ENCODE measurements at places on chromosomes 2 and 18.

DNA sequence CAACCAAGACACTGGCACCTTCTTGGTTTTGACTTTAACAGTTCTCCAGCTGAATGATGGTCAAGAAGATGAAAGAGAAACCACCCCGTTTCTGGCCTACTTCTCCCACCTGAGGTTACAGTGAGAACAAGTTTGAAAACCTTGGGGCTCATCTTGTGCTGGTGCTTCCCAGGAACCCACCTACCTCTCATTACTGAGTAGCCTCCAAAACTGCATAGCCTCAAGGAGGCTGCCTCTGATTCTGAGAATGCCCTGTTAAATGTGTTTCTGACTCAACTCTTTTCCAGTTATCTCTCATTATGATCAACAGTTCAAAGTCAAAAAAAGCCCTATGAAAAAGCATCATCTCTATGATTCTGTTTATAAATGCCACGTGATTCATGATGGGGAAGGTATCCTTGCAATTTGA, 121.9 kb downstream of the CACNB4 start:
- DNase-seq = no peak

DNA sequence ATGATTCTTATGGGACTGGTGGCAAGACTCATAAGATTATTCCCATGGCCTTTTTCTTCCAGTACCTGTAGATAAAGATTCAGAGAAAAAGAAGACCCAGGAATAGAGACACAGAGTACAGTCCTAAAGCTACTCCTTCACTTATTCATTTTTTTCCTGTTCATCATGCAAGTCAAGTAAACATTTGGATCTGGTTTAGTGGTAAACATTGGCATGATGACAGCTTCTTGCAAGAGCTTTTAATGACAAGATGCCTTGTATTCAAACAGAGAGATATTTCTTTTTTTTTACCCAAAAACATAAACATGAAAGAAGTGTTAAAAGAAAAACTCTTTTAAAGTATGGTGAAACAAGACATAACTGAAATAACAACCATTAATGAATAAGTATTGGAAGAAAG, 20.2 kb downstream of the CXCR2 start:
- no peak for DNase-seq

- DNase-seq = no peak
Measured at GRCh38 chr2:60596411-60596810, 43.0 kb upstream of the BCL11A start.

DNA sequence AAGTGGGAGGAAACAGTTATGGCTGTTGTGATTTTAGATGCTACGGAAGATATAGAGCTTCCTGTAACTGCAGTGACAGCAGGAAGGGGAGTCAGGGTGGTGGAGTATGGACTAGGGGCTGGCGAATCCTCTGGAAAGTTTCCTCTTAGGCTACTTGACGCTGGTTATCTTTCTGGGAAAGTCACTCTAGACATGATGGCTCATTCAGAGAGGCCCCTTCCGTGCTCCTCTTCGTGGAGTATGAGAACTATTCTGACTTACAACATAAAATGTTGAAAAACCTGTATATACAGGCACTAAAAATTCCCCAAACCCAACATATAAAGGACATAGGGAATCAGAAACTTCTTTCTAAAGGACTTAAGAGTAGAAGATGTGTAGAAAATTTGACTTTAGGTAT, 78.8 kb downstream of the C18orf54 start:
- DNase-seq = no peak

GRCh38 chr2:110688594-110689091, 10.8 kb upstream of the BUB1 start:
- no peak for DNase-seq

- peak; percentile 77 for DNase-seq
Measured at GRCh38 chr2:159684796-159685195, 27.5 kb upstream of the MARCHF7 start.

DNA sequence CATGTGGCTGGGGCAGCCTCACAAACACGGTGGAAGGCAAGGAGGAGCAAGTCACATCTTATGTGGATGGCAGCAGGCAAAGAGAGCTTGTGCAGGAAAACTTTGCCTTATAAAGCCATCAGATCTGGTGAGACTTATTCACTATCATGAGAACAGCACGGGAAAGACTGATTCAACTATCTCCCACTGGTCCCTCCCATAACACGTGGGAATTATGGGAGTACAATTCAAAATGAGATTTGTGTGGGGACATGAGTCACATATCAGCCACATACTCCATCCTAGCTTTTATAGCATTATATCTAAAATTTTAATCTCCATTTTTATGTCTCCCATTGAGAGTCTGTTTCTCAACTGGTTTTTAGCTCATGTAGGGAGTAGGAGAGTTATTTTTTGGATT, 45.7 kb downstream of the ICOS start:
- no peak for DNase-seq

DNA sequence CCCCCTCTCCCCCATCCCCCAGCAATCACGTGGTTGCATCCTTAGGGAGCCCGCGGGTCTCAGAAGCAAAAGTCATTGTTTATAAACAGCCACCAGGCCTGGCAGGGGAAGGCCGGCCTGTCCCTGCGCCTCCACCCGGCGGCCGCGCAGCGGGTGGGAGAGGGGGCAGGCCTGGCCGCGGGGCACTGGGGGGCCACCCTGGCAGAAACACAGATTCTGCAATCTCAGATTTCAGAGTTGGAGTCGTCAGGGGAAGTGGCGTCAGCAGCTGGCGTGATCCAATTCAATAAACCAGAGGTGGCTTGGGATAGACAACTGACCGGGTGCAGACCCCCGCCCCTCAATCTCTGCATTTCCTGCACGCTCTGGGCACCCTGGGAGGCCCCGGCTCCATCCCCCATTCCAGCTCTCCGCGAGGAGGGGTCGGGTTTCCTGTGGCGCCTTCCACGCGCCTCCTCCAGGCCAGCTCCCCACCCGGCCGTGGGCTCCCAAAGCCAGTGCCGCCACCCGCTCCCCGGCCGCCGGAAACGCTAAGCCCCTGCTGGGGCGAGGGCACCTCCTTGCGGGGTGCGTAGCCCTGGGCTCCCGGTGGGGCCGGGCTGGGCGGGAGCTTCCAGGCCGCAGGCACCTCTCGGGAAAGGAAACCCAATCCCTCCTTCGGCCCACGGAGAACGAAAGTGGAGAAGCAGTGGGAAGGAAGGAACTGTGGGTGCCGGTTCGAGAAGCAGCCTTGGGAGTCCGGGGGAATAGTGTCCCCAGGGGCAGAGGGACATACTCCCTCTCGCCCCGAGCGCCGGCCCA, 1.1 kb downstream of the BIN1 start:
- DNase-seq = peak; percentile 94

GRCh38 chr2:30445266-30445821, 1.7 kb upstream of the LCLAT1 start:
- no peak for DNase-seq

GRCh38 chr2:37342591-37343220, 1.7 kb upstream of the QPCT start:
- DNase-seq = peak; percentile 58

GRCh38 chr2:118056165-118056534, 32.1 kb upstream of the INSIG2 start:
- no peak for DNase-seq

DNA sequence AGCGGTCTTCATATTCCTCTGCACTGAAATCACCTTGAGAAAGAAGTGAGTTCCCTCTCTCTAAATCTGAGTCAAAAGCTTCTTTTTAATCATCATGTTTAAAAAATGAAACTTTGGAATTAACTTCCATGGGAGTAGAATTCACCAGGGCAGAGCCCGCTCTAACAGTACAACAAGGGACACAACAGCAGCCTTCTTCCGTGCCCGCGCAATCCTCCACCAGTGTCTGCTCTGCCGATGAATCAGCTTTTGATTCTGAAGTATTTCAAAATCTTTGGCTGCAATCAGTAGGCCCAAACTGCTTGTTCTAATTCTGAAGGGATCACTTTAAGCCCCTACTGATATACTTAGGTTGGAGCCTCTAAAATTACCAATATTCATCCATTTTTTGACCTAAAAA, 76.9 kb downstream of the USP40 start:
- DNase-seq = peak; percentile 76

DNA sequence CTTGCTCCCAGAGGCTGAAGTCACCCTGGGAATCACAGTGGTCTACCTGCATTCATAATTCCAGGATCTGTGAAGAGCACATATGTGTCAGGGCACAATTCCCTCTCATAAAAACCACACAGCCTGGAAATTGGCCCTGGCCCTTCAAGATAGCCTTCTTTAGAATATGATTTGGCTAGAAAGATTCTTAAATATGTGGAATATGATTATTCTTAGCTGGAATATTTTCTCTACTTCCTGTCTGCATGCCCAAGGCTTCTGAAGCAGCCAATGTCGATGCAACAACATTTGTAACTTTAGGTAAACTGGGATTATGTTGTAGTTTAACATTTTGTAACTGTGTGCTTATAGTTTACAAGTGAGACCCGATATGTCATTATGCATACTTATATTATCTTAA, 24.2 kb downstream of the ICOS start:
- DNase-seq = peak; percentile 38

DNA sequence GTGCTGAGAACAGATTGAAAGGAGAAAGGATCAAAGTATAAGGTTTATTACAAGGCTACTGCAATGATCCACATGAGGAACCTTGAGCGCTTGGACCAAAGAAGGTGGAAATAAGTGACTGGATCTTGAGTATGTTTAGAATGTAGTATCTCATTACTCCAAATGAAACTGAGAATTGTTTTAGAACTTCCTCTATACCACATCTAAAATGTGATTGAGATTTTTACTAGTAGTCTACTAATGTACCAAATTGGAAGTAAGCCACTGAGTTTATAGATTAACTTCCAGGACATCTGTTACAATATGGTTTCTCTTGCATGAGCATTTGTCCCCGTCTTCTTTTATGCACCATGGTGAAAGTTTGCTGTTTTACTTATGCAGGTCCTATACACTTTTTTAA, 300.5 kb downstream of the SUCLG1 start:
- DNase-seq = no peak

DNA sequence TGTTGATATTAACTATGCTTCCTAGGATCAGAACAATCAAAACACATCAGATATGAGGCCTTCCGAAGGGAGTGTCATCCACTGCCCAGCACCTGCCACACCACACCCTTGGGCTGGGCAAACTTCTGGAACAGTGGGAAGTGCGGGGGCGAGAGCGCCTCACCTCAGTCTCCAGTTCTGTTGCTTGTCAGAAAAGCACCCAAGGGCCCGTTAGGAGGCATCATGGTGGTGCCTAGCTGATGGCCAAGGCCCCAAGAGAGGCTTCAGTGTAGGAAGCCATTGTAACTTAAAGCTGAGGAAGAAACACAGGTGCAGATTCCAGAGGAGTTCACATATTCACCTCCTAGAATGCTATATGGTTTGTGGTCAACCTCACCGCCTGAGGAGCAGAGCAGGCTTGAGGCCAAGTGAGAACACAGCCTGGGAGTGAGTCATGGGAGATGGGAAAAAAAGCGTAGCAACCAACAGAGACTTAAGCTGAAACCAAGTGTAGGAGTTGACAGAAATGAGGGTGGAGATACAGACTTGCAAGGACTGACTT, 85.1 kb upstream of the ATL2 start:
- peak; percentile 95 for DNase-seq

GRCh38 chr2:208490492-208490891, 83.9 kb downstream of the PTH2R start:
- DNase-seq = no peak

- no peak for DNase-seq
Measured at GRCh38 chr18:35589546-35589945, 8.0 kb downstream of the GALNT1 start.

DNA sequence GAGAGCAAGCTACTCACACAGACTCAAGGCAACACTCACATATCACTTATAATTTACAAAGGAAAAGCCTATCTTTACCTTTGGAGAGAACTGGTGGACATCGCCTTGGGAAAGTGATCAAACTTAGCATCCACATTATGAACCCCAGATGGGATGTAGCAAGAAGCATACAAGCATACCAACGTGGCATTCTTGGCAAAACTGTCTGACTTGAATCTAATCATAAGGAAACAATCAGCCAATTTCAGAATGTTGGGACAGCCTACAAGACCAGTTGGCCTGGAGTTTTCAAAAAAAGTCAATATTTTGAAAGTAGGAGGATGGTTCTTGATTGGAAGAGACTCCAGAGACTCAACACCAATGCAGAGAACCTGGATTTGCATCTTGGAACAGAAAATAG, 79.1 kb upstream of the PMAIP1 start:
- no peak for DNase-seq

- no peak for DNase-seq
Measured at GRCh38 chr18:3221496-3221895, 1.7 kb upstream of the MYOM1 start.

DNA sequence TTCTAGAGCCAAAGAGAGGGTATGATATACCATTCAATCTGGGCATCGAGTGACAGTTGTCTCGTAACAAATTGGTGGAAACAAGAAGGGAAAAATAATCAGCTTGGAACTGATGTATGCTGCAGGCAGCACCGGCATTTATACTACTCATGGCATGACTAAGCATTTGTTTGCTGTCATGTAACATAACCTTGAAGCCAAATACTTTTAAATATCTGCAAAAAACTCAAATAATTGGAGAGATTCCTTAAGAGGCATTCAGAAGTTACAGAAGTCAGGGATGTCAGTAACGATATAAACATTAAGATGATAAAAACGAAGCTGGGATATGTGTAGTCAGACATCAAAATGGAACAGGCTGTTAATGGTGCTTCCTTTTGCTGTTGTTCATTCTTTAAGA, 157.3 kb upstream of the MMADHC start:
- DNase-seq = peak; percentile 1

DNA sequence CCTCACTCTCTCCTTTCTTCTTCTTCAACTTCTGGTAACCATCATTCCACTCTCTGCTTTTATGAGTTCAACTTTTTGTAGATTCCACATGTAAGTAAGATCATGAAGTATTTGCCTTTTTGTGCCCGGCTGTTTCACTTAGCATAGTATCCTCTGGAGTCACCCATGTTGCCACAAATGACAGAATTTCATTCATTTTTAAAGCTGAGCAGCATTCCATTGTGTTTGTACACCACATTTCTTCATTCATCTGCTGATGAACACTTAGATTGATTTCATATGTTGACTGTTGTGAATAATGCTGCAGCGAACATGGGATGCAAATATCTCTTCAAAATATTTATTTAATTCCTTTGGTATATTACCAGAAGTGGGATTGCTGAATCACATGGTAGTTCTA, 133.6 kb upstream of the ERBB4 start:
- DNase-seq = no peak

- no peak for DNase-seq
Measured at GRCh38 chr2:237486334-237486818, 675 bp upstream of the MLPH start.

GRCh38 chr2:63432373-63432772, 155.9 kb downstream of the WDPCP start:
- DNase-seq = no peak

- DNase-seq = no peak
Measured at GRCh38 chr2:70505613-70506391, 47.8 kb downstream of the TGFA start.

GRCh38 chr2:194696690-194697089, 960.3 kb upstream of the SLC39A10 start:
- no peak for DNase-seq

- no peak for DNase-seq
Measured at GRCh38 chr2:95700519-95700918, 108.7 kb downstream of the TRIM43 start.

GRCh38 chr2:36177282-36177681, 178.3 kb upstream of the CRIM1 start:
- no peak for DNase-seq

GRCh38 chr2:154402213-154402612, 296.3 kb upstream of the KCNJ3 start:
- DNase-seq = no peak

- peak; percentile 60 for DNase-seq
Measured at GRCh38 chr2:112317303-112318158, 42.1 kb downstream of the ZC3H6 start.

- no peak for DNase-seq
Measured at GRCh38 chr2:45909677-45910191, 258.3 kb downstream of the PRKCE start.

- peak; percentile 41 for DNase-seq
Measured at GRCh38 chr2:1633936-1634587, 110.3 kb downstream of the PXDN start.
